ENCODE measurements at places on chromosomes 2 and 18.

- no peak for DNase-seq
Measured at GRCh38 chr2:214311931-214312749, 98.7 kb upstream of the VWC2L start.

DNA sequence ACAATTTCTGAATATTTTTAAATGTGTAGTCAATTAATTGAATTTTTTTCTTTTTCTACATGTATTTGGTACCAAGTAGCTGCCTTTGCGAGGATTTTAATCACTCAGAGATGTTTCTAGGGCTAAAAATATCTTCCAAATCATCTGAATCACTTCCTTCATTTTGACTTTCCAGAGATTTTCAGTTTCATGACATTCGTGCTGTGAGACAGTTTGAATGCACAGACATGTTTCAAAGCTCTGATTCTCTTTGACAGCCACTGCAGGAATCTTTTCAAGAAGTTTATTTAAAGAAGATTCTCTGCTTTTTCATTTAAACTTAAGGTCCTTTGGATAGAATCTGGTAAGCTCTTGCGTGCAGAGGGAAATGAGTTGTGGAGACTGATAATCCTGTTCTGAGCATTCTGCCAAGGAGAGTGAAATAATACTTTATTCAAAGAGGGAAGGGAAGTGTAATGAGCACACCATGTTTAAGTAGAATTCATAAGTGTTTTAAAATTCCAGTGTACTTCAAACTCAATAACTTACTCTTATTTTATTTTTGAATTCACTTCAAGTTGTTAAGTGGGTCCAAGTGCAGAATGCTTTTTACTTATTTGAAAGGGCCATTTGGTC is 9.7 kb downstream of the CYBRD1 start:
- DNase-seq, result no peak

DNA sequence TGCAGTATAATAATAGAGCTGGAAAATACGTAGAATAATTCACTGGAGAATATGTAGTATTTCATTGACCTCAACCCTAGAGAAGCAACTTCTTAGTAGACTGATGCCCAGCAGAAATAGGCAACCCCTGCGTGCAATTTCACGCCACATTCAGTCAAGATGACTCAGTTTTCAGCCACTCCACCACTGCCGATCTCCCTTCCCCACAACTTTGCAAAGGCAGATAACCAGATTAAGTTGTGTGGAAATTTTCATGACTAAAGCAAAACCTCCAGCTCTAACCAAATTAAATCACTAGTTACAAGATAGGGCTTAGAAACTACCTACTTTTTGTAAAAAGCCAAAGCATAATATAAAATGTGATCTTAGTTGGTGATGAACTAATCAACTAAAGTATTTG is 63.3 kb upstream of the STK17B start:
- peak; percentile 78 for DNase-seq

DNA sequence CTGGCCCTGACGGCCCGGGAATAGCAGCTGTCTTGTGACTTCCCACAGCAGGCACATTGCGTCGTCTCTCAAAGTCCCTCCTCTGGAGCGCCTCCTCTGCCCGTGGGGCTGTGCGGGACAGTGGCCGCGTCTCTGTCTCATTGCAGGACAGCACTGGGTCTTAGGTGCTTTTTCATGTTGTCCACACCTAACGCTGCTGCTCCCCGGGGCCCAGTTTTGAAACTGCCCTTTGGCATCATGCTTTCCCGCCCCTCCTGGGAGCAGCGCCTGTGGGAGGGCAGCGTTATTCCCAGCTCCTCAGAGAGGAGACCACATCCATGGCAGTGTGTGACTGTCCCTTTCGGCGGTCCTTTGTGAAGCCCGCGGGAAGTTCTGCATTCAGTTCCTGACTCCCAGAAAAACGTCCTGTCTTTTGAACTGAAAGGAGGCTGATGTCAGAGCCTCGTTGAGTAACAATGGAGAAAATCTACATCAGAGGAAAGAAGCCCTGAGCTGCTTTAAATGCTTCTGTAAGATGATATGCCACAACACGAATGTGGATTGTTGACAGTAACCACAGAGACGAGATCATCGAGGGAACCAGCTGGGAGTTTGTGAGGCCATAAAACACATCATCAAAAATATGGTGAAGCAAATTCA is 226.0 kb downstream of the FAM210A start:
- DNase-seq, result no peak

- no peak for DNase-seq
Measured at GRCh38 chr2:206790311-206790935, 25.0 kb downstream of the FASTKD2 start.

GRCh38 chr2:47004905-47005495 is 89.4 kb upstream of the MCFD2 start:
- no peak for DNase-seq

DNA sequence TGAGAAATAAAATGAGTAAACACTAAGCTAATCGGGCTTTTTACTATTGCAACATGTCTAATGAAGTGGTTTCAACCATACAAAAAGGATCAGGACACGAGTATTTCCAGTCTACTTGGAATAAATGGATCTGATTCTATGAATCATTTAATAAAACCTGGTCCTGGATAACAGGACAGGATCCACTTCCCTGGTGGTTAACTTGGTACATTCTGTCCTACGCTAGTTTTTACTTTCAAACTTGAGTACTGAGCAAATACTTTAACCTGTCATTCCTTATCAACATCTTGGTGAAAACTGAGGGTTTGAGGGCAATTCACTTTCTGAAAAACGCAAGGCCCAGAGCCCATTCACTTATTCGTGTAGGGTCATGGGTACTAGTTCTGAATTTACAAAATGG is 33.5 kb downstream of the CHST10 start:
- DNase-seq, result no peak

DNA sequence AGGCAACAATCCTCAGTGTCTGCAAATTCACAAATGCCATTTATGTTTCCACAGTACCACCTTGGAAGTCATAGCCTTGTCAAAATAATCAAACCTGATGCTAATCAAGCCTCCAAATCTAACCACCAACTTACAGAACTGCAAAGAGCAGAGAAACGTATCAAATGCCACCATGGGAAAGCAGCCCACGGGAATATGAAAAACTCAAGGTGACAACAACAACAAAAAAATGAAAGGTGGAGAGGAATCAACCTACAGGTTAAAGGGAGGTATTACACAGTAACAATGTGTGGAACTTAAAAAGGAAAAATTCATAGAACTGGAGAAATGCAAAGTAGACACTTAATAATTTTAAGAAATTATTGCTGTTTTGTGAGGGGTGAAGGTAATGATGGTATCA is 46.7 kb downstream of the CD226 start:
- DNase-seq, result no peak

DNA sequence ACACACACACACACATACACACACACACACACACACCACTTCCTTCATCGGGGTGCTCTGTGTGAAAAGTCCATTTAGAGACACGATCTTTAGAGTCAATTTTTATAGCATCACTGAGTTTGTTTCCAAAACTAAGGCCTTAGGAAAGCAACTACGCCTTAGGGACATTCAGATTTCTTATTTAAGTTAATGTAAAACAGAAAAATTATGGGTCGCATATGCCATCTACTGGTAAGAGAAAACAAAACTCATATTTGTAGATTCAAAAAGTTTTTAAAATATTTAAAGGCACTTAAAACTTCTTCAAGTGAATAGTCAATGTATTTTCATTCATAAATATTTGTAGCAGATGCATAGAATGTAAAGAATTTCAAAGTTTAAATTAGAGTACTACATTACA is 166.2 kb downstream of the ATAD2B start:
- DNase-seq, result peak; percentile 47

GRCh38 chr18:12885500-12885899 is 1.5 kb upstream of the PTPN2 start:
- no peak for DNase-seq

GRCh38 chr18:11037533-11038240 is 111.7 kb downstream of the PIEZO2 start:
- no peak for DNase-seq

DNA sequence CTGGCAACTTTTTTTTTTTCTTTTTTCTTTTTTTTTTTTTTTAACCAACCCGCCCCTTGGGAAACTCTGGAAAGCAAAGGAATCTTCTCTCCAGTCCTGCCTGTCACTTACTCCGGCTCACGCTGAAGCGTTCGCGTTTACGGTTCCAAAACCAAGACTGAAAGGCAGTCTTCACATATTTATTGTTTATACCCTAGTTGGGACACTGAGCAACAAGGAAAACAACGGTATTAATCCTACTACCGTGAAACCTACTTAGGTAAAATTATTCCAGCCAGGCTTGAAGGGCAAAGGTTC is 125.4 kb downstream of the OSBPL1A start:
- DNase-seq, result no peak

DNA sequence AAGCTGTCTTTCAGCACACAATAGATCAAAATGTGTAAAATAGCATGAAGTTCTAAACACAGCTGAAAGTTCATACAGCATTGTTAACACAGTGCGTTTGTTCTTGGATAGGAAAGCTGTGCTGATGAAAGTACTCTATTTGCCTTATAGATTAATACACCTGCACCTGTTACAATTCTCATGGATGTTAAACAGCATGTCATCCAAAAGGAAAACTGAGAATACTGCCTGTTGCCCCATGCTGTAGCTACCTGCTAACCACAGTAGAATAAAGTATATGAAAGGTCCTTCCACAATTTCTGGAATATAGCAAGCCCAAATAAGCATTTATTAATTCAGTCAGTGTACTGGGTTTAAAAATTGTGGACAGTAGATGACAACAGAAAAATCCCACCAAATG is 166.7 kb upstream of the DTNA start:
- no peak for DNase-seq

- DNase-seq, result no peak
Measured at GRCh38 chr2:203685081-203685621, 21.3 kb upstream of the CD28 start.

DNA sequence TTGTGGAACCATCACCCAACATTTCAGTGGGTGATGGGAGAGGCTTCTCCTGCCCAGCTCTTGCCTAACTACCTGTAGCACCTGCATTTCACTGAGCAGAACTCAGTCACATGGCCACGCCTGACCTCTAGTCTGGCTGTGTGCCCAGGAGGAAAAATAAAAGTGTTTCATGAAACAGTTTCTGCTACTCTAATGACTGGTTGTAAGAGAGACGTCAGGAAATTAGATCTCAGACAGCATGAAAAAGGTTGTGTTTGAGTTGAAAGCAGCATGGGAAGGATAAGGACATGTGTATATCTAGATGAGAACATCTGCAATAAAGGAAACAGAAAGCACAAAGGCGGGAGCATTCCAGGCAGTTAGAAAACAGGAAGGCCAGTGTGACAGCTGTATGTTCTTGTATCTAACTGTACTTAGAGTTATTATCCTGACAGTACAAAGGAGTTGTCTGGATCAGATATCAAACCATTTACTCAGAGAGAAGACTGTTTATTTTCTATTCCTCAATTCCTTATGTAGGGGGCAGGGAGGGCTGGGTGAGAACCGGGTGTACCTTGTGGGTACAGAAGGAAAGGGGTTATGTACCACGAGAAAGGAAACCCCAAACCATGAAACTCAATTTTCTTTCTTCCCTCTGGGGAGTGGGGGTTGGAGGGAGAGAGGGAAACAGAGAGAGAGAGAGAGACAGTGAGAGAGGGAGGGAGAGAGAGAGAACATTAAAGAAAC is 307.4 kb upstream of the VWC2L start:
- peak; percentile 25 for DNase-seq

GRCh38 chr2:33583194-33583938 is 15.7 kb downstream of the FAM98A start:
- peak; percentile 76 for DNase-seq

- no peak for DNase-seq
Measured at GRCh38 chr2:106960683-106961161, 74.8 kb upstream of the ST6GAL2 start.

DNA sequence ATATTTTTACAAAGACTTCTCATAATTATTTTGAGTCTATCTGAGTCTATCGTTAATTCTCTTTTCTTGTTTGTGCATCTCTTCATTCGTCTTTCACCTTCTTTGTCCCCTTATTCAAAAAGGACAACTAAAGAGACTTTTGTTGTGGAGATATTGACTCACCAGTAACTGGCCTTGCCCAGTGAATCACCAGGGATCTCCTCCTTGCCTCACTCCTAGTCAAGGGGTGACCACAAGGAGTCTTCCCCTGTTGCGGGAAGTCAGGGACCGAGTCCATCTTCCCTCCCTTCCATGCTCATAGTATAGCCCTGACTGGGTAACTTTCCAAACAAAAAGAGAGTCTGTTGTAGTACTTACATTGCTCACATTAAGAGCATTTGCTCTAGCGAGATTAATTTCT is 158.9 kb downstream of the NEB start:
- DNase-seq, result no peak

DNA sequence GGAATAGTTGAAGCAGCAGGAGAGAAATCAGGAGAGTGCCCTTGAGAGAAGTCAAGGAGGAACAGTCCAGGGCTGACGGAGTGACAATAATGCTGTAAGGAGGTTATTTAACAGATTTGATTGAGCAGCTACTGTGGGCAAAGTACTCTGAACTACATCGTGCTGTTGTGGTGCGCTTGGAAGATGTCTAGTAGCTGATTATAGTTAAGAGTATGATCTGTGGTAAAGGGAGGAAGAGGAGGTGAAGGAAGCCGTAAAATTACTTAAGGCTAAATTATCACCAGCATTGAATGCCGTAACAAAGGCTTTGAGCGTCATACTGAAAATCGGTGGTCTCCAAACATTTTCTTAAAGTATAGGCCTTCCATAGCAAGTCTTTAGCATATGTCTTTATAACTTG is 4.5 kb downstream of the PCBP1 start:
- peak; percentile 56 for DNase-seq

- peak; percentile 64 for DNase-seq
Measured at GRCh38 chr18:35464831-35465279, 32.9 kb downstream of the INO80C start.

DNA sequence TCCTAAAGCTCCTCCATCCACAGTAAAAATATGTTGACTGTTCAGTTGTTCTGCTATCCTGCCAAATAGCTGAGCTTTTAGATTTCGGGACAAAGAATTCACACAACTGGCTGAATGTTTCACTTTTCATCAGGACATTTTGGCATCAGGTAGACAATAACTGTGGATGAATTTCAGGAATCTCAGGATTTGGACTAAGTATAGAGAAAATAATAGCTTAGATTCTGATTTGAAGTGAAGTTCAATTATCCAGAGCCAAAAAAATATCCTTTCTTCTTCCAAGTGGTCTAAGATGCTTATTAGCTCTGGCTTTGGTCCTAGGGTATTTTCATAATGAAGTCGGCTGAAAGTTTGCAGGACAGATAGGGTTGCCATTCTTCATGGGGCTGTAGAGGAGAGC is 16.1 kb downstream of the KCNE4 start:
- DNase-seq, result no peak

DNA sequence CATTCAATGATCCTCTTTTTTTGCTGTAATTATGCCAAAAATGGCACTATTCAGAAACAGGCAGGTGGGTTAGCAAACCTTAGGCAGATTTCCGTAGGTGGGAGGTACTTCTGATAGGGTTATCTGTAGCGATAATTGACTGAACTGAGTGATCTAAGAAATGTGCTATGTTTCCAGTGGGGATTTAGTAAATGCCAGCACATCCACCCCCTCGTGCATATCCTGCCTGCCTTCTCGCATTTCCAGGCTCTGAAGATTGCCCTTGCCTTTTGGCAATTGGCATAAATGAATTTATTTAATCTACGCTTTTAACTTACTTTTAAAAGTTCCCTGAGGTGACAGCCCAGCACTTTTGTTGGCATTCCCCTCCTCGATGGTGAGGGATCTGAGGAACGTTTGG is 576 bp upstream of the FSHR start:
- DNase-seq, result no peak

- DNase-seq, result no peak
Measured at GRCh38 chr2:127140538-127140937, 33.6 kb upstream of the BIN1 start.
